AG20443 (cell line): ENCODE measurements at places on chromosomes 13 and 19.

DNA sequence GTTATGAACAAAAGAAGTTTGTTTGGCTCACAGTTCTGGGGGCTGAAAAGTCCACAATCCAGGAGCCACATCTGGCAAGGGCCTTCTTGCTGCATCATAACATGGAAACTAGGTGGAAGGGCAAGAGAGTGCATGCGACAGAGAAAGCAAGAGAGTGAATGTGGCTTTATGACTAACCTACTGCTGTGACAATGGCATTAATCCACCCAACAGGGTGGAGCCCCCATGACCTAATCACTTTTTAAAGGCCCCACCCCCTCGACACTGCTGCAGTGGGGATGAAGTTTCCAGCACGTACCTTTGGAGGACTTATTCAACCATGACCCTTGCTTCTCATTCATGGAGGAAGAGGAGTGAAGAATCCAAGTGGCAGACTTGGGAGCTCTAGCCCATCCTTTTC lies 30.0 kb upstream of the RFXAP start:
- no peak for DNase-seq

DNA sequence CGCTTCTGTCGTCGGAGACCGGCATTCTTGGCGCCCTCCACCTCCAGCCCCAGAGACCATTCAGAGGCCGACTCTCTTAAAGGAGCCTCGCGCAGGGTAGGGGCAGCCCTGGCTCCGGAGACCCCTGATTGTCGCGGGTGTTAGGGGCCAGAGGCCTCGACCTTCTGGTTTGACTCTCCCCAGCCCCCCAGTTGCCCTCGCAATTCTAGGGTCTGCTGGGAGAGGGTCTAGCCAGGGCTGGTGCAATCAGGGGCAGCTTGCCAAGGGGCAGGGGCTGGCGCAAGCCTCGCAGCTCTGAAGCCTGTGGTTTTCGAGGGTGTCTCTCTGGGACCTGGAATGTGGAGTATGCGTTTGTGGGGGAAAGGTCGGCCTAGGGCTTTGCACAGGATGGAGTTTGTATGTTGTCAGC lies 1.6 kb upstream of the SLC7A10 start:
- no peak for DNase-seq

- no peak for DNase-seq
These were observed 62.9 kb upstream of the KLHL1 start for GRCh38 chr13:70171151-70171550.

- no peak for DNase-seq
These were observed 1.9 kb upstream of the LINGO3 start for GRCh38 chr19:2309734-2310362.

DNA sequence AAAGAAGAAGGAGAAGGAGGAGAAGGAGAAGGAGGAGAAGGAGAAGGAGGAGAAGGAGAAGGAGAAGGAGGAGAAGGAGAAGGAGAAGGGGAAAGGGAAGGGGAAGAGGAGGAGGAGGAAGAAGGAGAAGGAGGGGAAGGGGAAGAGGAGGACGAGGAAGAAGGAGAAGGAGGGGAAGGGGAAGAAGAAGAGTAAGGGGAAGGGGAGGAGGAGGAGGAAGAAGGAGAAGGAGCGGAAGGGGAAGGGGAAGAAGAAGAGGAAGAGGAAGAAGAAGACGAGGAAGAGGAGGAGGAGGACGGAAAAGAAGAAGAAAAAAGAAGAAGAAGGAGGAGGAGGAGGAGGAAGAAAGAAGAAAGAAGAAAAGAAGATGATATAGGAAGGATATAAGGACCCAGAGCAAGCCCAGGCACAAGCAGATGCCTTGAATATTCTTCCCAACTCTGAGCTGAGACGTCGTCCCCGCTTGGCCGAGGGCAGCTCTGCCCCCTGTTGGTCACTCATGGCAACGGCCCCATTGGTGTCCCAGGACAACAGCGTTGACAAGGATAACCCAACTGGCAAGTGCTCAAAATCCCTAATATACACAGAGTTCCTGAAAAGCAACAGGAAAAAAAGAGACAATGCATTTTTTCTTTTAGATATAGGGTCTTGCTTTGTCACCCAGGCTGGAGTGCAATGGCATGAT lies 30.6 kb upstream of the IGSF23 start:
- DNase-seq, result peak; percentile 70

DNA sequence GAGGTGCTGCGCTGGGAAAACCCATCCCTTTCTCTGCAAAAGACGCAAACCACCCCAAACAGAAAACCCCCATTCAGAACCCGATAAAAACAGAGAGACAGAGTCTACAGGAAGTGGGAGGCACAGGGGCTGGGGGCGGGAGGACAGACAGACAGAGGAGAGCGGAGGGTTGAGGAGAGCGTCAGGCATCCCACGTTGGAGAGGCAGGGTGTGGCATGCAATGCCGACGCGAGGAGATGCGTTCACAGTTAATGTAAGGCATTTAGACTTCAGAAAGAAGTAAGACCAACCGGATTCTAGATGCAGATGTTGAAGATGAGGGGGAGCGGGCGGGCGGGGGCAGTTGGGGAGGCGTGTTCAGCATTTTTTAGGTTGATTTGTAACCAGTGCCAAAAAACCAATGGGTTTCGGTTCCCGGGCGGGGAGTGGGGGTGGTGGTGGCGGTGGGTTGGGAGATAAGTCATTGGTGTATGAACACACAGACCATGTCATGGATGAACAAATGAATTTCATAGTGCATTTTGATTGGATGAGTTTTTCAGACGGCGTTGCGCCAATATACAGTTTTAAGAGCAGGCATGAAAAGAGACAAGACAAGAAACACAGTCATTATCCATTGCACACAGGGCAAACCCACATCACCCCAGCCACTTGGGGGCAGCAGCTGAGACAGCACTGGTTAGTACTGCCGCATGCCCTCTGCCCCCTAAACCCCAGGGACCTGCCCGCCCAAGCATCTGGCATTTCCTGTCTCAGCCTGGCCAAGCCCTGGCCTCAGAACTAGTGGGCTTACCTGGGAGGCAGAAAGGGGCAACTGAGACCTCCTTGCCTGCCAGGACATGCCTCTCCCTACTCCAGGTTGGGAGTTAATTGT lies 91.3 kb downstream of the IER2 start:
- DNase-seq, result no peak

DNA sequence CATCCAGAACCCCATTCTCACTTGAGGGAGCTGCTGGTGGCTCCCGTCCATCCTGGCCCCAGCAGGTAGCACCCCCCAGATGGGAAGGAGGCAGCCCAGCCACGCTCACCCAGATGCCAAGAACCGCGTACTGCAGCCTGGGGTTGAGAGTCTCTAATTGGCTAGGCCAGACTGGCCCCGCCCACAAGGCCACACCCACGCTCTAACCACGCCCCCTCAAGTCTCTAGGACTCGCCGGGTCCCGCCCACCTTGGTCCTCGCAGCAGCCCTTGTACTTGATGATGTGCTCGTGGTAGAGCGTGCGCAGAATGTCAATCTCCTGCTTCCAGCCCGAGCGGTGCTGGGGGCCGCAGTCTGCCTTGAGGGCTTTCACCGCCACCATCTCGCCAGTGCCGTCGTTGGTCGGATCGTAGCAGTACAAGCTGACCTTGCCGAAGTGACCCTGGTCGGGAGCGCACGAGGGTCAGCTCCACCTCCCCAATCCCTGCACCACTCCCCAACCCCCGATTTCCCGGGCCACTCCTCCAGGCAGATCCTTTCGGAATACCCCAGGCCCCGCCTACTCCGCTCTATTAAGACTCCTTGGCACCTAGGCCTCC lies 14.5 kb upstream of the ICAM3 start:
- peak; percentile 47 for DNase-seq

GRCh38 chr19:2270423-2271233 lies 11.3 kb downstream of the PEAK3 start:
- DNase-seq, result peak; percentile 95

GRCh38 chr13:50319635-50320255 lies 304.5 kb downstream of the KCNRG start:
- peak; percentile 12 for DNase-seq

GRCh38 chr13:40515702-40516101 lies 150.7 kb downstream of the FOXO1 start:
- no peak for DNase-seq

GRCh38 chr19:37719927-37720265 lies 335 bp upstream of the ZNF607 start:
- no peak for DNase-seq

GRCh38 chr19:11066326-11066725 lies 22.9 kb upstream of the LDLR start:
- no peak for DNase-seq

DNA sequence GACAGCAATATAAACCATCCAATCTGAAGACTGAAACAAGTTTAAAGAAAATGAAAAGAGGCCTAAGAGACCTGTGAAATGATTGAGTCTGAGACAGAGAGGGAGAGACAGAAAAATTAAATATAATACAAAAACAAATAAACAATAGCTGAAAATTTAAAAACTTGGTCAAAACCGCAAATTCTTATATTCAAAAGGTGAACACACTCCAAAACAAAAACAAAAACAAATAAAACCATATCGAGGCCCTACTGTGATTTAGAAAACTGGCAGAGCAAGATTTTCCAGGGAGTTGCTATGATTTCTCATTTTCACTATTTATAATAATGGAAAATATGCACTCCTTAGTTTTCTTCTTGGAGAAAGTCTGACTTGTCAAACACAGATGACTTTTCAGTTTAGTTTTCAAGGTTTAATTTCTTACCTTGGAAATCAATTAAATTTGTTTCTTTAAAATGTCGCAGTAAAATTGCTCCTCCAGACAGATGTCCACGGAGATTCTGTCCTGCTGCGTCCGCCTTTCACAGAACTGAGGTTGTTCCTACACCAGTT lies 1420.3 kb downstream of the UQCRFS1 start:
- DNase-seq, result no peak

DNA sequence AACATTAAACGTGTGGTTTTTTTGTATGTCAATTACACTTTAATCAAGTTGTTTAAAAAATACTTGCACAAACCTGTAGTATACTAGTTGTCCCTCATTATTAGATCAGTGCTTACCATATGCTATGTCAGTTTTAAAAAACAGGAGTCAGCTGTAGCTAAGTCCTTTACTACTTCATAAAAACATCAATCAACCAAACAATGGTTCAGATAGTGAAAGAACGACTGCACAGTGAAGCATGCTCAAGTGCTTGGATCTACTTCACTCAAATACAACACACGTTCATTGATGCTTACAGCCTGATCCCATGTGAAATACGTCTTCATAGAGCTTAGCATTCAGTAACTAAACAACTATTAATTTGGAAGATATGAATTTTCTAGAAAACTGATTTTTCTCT lies 225.0 kb downstream of the FGF14 start:
- no peak for DNase-seq

GRCh38 chr13:44715287-44716230 lies 139.4 kb upstream of the TSC22D1 start:
- peak; percentile 32 for DNase-seq

DNA sequence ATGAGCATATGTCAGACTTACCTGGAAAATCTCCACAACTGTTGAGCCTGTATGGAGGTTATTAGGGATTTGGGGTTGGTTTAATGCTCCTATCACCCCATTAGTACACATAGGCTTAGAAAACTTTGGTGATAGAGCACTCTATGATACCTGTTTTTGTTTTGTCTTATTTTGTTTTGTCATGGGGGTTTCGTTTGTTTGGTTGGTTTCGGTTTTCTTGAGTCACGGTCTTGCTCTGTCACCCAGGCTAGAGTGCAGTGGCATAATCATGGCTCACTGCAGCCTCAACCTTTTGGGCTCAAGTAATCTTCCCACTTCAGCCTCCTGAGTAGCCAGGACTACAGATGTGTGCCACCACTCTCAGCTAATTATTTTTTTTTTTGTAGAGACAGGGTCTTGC lies 70.0 kb downstream of the MZT1 start:
- DNase-seq, result no peak

GRCh38 chr13:23709536-23709935 lies 139.3 kb downstream of the TNFRSF19 start:
- DNase-seq, result no peak

- no peak for DNase-seq
These were observed 829.8 kb upstream of the SLC10A2 start for GRCh38 chr13:103895835-103896531.

GRCh38 chr13:41465898-41466320 lies 8.6 kb downstream of the RGCC start:
- no peak for DNase-seq

DNA sequence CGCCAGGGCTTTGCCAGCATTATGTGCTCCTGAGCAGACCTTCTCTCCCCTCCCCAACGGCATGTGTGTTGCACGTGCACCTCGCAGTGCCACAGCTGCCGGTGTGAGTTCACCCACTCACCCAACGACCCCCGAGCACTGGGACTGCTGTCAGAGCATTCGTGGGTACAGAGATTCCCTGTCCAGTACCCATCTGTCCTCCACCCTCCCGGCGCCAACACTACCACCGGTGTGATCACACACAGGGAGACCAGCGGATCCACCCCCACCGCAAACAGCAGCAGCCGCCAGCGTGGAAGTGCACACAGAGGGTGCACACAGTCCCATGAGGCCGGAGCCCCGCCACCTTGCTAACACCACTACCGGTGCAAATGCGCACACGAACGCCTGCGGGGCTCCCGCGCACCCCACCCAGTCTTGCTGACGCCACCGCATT lies 15.9 kb downstream of the LILRA1 start:
- DNase-seq, result no peak

- DNase-seq, result no peak
These were observed 65.5 kb downstream of the DPY19L3 start for GRCh38 chr19:32471095-32471494.

DNA sequence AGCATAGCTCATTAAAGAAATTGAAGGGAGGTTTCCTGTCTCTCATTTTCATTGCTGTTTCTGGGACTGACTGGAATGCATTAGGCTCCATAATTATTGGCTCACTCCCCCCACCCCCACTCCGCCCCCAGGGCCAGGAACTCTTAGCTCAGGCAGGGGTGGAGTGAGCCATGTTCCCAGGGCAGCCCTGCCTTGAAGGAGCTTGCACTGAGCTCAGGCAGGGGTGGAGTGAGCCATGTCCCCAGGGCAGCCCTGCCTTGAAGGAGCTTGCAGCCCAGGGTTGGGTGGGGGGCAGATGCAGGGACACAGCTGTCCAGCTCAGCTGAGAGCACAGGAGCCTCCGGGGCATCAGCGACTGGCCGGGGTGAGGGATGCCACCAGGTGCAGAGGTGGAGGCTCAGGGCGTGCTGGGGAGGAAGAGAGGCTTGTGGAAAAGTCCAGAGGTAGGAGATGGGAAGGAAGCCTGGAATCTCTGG lies 39.1 kb upstream of the TFDP1 start:
- DNase-seq, result peak; percentile 54
